ENCODE measurements at places on chromosomes 16 and 17. TPM values are rescaled to one million over a fixed set of nuclear protein-coding genes. Genes with fewer than 3 reads are reported as not detected.
A peak's percentile ranks its signal among the peaks of the same experiment; 100 is the strongest.

The SRCIN1 gene
- total RNA-seq = 4.2 TPM

The CCL14 gene
- total RNA-seq = 2.4 TPM

The PDPK1 gene
- 60.4 TPM for total RNA-seq

The CWC25 gene
- total RNA-seq = 18.7 TPM

The HAS3 gene
- 5.1 TPM for total RNA-seq

The ADGRG1 gene
- 68.9 TPM for total RNA-seq

The HEATR9 gene
- not detected for total RNA-seq

The CACNA1G gene
- total RNA-seq = 0.19 TPM

The VTN gene
- total RNA-seq = not detected

The C16orf74 gene
- total RNA-seq = 0.37 TPM

The MSRB1 gene
- total RNA-seq = 33.0 TPM

The NPB gene
- not detected for total RNA-seq

GRCh38 chr16:84043486-84044117 lies 1.0 kb upstream of the SLC38A8 start:
- no peak for DNase-seq

DNA sequence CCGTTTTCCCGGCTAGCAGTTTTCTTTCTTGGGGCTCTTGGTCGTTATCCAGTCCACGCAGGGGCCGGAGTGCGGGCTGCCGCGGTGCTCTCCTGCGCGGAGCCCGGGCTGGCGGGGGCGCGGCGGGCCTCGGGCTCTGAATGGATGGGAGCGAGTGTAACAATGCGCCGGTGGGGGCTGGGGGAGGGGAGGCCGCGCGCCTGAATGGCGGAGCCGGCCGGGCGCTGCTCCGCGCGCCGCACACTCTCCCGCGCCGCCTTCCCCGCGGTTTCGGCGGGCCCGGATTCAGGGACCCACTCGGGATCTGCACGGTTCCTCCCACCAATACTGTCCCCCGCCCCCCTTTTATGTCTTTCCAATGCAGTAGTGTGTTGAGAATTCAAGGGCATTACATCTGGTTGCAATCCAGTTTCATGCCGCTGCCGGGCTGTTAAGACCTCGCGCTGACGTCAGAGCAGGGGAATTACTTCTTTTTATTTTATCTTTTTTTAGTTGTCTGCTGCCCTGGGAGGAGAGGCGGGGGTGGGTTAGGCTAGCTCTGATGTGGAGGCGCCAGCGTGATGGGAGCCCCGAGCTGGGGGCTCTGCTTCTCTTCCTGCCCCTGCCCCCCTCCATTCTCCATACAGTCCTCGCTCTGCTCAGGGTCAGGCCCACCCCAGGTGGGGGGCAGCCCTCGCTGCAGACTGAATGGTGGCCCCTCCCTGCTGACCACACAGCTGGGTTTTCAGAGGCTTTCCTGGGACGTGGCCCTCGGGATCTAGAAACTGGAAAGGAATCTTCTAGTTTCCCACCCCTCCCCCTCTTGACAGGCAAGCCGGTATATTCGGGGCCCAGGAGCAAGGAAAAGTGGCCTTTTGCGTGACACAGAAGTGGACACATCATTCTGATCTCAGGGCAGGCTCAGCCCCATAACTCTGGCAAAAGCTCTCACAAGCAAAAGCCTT lies 1.8 kb downstream of the RAI1 start:
- peak; percentile 78 for DNase-seq

DNA sequence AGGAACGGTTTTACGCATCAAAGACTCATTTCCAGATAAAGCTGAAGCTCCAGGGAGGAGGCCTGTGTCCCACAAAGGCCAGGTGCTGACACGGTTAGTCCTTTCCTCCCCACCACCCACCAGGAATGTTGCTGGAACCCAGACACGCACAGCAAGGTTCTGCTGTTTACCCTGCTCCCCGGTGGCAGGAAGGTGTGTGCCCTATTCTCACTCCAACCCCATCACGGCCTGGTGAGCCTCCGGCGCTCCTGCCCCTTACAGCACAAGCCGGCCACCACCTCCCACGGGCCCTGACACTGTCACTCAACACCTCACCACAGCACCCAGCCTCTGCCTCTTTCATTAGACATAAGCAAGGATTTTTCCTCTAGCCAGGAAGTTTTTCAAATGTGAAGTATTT lies 47.8 kb downstream of the ANKRD11 start:
- no peak for DNase-seq

DNA sequence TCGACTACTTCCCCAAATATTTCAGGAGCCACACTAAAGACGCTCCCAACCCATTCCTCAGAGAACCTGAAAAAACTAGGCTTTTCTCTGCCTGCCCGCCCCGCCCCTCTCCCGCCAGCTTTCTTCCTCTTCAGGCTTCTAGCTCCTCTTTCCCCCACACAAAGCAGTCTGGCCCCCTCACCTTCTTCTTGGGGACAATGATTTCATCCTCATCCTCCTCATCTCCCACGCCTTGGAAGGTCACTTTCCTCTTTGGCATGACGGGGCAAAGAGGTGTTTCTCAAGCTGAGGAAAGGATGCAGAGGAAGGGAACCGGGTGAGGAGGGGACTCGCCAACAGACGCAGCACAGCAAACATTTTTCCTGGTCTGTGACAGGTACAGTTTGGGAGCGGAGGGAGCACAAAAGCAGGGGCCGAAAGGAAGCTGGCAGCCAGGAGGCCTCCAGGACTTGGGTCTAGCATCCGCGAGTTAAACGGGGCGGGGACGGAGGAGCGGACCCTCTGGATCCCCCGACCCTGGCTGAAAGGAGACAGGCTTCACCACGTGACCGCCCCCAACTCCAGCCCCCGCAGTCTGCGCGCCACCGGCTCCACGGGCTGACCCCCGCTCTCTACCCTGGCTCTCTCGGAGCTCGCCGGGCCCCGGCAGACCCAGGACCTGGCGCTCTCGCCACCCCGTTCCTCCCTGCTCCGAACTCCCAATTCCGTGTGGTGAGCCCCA lies 525 bp downstream of the CD2BP2 start:
- DNase-seq = peak; percentile 55

- no peak for DNase-seq
Observed at GRCh38 chr16:69724981-69725479, 1.3 kb downstream of the NQO1 start.

GRCh38 chr16:85274924-85275323 lies 162.7 kb upstream of the CIBAR2 start:
- no peak for DNase-seq

DNA sequence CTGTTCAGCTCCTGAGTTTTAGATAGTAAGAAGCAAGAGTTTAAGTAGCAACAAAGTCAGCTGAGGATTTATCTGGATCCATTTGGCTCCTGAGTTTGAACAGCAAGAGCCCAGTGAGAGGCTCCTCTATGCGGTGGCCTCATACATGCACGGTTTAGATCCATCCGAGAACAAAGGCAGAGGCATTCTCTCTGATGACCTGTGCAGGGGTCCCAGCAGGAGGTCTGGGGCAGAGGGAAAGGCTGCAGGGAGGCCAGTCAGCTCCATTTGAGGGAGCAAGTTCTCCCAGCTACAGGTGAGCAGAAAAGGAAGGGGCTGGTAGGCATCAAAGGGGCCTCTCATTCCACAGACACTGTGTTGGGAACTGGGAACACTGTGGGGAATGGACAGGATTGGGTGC lies 16.5 kb downstream of the PITPNM3 start:
- no peak for DNase-seq

DNA sequence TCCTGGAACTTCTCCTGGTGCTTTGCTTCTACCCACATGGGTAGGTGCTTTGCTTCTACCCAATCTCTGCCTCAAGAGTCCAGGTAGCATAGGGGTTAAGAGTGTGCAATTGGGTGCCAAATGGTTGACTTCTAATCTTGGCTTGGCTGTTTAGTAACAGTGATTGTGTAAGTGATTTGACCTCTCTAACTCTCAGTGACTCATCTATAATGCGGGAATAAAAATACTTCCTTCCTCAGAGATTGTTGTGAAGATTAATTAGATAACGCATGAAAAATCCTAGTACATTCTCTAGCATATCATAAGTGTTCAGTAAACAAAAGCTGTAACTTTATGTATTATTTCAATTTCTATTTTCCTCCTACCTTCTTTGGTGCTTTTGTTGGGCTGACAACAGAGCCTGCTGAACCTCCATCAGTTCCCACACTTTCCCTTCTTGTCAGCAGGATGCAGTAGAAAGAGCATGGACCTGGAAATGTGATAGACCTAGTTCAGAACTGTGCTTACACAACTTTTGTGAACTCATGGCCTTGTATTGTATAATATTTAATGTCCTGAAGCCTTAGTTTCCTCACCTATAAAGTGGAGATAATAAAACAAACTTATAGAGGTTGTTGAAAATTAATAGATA lies 72.9 kb upstream of the SMIM36 start:
- no peak for DNase-seq

- DNase-seq = peak; percentile 21
Observed at GRCh38 chr17:80498242-80498919, 22.0 kb upstream of the NPTX1 start.

DNA sequence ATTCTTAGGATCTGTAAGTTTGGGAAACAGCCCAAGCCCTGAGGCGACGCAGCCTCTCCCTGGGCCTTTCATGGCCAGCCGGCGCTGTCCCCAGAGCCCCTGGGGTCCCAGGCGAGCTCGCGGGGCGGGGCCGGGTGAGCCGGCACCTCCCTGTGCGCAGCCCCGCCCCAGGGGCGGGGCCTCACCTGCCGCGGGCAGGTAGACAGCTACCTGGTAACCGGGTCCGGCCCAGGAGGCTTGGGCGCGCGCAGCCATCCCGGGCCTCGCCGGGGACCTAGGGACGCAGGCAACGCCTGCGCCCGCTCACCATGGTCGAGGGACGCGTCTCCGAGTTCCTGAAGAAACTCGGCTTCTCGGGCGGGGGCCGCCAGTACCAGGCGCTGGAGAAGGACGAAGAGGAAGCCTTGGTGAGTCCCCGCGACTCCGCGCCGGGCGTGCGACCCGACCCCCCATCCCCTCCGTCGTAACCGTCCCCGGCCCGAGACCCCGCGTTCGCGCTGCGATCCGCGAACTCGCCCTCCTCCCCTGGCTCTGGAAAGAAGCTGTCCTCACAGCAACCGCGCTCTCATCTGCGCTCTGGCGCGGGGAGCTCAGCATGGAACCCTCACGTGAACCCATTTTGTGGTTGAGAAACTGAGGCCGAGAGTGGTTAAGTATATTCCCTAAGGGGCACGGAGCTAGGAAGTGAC lies at the start of gene ATP2C2:
TSS of gene ATP2C2 (plus strand) at position 231 of the 689 bp plus-strand sequence. CDS start at position 309, 78 bp downstream.
- peak; percentile 91 for DNase-seq

- DNase-seq = peak; percentile 54
Observed at GRCh38 chr17:27793168-27793905, 7.0 kb downstream of the NOS2 start.

DNA sequence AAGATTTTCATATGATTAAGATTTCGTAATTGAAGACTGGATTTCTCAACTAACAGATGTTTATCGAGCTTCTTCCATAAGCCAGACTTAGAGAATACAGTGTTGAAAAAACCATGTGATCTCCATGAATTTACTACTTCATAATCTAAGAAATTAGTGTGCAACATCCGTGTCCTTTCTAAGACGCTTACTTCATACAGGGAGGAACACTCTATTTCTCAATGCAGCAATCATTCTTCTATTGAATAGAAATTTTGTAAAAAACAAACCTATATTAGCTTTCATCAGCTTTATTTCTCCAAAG lies 946.3 kb downstream of the KCNJ2 start:
- no peak for DNase-seq

DNA sequence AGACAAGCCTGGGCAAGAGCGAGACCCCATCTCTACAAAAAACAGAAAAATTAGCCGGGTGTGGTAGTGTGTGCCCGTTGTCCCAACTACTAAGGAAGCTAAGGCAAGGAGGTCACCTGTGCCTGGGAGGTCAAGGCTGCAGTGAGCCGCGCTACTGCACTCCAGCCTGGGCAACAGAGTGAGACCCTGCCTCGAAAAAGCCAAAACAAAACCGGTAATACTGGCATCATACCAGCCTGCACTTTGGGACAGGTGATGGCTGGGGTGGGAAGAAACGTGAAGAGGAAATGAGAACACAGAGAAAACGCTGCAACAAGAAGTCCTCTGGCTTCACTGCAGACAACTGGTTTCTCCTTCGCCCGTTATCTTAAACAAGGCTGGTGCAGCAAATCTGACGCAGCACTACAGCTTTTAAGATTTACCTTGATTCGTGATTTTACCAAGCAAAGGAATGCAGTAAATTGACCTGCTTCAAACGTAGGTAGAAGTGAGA lies 725 bp upstream of the CASC3 start:
- peak; percentile 36 for DNase-seq

DNA sequence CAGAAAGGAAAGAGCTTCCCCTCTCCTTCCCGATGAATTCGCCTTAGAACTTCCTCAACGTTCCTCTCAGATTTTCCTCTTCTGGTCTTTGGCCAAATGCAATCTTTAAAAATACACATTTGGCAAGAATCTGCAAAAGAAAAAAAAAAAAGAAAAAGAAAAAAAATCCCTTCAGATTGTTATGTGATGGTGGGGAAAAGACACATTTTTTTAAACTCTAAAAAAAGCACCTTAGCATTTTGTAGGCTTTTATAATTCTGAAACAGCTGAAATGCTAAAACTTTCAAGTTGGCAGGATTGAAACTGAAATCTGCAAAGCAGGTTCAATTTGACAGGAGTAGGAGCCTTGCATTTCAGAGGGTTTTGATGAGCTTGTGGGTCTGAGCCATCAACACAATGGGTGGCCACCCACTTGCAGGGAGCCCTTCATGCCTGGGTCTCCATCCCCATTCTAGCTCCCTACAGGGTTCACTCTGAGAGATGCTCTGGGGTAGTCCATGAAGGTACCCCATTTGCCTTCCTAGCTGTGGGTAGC lies 33.1 kb downstream of the CACNG3 start:
- no peak for DNase-seq

DNA sequence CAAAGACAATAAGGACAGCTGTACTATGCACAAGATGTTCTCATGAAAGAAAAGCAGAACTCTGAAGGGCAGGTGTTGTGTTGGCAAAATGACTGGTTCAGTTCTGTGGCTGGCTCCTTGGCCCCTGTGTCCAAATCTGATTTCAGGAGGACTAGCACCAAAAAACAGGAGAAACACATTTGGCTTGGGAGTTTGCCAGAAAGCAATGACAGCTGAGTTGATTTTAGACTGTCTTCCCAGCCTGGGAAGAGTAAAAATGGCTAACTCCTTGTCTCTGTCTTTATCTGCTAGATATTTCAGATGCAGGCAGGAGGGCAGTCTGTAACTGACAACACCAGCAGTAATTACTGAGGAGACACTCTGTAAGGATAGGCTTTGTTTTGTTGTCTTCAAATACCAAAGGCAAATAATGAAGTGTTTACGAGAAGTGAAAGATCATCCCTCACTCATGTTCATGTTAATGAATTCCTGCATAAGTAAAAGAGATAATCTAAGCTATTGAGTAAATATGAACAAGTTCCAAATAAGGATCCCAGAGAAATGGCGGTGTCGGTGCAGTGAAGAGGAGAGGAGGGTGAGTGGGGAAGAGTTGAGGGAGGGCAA lies 989.0 kb downstream of the CDH11 start:
- DNase-seq = no peak
